Fibroblast of upper back skin (primary cell): ENCODE measurements at places on chromosomes 3 and 15.

GRCh38 chr15:89822026-89822425 lies 7.4 kb upstream of the ANPEP start:
- no peak for DNase-seq

- DNase-seq = peak; percentile 68
Observed at GRCh38 chr3:42443819-42444436, 33.5 kb upstream of the LYZL4 start.

- no peak for DNase-seq
Observed at GRCh38 chr3:4841776-4842440, 137.3 kb upstream of the BHLHE40 start.

GRCh38 chr15:30929982-30930381 lies 26.3 kb downstream of the FAN1 start:
- DNase-seq = no peak

GRCh38 chr3:146052791-146053310 lies 108.1 kb downstream of the PLOD2 start:
- no peak for DNase-seq

GRCh38 chr3:174397848-174398247 lies 461.3 kb upstream of the NAALADL2 start:
- DNase-seq = peak; percentile 44

- DNase-seq = no peak
Observed at GRCh38 chr3:100941041-100941440, 52.2 kb downstream of the ABI3BP start.

DNA sequence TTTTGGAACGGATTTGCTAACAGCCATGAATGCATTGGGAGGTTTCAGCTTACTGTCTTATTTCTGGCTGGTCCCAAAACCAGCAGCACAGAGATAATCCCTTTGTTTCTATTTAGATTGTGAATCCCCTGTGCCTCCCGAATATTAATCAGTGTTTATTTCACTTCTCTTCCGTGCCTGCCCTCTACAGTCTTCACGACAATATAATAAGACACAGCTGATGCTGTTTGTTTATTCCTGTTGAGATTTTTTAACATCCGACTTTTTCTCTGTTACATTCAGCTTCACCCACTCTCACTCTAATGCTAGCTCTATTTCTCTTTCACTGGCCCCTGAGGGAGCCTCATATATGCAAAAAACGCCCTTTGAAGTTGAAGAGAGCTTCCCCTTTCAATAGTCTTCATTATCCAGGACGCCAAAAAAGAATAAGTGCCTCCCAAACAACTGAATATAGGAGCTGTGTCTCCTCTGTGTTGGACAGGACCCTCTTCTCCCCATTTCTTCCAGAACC lies 995.3 kb downstream of the ROBO2 start:
- no peak for DNase-seq

GRCh38 chr15:25180606-25181292 lies 226.0 kb downstream of the SNRPN start:
- DNase-seq = no peak

GRCh38 chr15:39699516-39700374 lies 82.9 kb downstream of the FSIP1 start:
- no peak for DNase-seq
